ENCODE measurements at places on chromosomes 6 and 20.

DNA sequence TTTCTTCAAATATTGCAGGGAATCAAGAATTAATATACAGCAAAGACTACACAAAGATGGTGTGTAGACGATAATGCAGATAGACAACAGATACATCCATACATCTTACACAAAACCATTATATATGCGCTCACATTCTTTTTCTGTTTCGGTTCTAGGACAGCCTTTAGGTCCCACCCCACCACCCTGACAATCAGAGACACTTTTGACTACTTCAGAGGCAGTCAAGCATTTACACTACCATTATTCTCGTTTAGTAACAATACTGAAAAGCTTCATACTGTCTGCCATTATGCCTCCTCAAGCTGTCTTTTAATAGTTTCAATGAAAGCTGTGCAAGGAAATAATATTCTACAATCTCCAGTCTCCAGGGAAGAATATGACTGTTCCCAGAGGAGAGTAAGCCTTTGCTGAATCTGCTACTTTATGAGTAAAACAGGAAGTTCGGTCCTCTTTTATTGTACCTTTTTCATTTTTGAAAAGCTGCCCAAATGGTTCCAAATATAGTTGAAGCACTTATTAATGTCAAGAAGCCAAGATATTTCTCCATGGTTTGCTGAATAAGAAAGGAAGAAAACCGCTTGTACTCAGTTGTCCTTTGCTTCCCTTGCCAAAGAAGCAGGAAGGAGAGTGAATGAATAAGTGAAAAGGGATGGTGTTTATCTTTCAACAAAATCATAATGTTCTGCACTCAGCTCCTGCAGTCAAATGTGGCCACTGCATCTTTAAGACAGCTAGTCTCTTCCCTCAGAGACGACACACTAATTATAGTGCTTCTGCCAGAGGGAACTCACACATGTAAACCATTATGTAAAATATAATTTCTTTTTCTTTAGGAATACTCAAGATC, 468.3 kb downstream of the CDC5L start:
- no peak for DNase-seq

DNA sequence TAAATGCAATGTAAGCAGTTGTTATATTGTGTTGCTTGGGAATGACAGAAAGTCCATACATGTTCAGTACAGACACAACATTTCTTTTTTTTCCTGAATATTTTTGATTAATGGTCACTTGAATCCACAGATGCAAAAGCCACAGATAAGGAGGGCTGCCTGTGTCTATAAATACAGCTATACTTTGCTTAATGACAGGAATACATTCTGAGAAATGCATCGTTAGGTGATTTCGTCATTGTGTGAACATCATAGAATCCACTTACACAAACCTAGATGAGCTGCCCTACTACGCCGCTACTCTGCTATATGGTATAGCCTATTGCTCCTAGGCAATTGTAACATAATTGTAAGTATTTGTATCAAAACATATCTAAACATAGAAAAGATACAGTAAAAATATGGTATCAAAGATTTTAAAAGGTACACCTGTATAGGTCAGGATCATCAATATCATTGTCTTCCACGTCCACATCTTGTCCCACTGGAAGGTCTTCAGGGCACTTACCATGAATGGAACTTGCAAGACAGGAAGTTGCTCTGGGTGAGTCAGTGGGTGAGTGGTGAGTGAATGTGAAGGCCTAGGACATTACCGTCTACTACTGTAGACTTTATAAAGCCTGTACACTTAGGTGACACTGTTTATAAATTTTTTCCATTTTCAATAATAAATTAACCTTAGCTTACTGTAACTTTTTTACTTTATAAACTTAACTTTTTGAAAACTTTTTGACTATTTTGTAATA, 27.9 kb upstream of the POPDC3 start:
- DNase-seq: no peak

- no peak for DNase-seq
Observed at GRCh38 chr6:16505711-16506357, 255.4 kb downstream of the ATXN1 start.

DNA sequence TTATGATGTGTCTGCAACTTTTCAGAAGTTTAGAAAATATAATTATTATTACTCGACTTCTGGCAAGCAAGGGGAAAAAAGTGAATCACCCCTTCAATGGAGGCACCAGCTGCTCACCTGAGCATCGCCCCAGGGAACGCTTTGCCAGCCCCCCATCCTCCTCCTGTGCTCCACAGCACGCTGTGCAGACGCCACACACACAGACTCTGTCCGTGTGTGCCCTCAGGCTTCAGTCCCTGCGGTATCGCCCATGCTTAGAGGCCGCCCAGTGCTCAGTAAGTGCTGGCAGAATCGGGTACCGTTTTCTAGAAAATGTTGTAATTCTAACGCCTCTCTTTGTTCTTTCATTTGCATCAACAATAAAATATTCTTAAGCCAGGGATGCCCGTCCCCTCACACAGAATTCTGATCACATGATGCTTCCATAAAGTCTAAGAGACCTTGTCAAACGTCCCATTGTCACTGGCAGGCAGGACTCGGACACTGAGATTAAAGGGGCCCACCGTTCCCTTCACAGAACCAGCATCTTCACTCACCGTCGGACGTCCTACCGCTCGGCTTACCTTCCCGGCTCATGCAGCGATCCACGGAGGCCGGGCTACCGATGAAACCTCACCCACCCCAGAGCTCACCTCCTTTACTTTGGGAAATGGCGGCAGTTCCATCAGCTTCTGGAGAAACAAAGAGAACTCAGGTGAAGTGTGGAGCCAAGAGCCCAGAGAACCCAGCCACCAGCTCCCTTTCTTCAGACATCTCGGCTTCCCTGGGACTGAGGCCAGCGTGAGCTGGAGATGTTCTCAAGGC, 105.5 kb downstream of the DLL1 start:
- no peak for DNase-seq
